ENCODE measurements at places on chromosomes 16 and 17. TPM values are rescaled to one million over a fixed set of nuclear protein-coding genes. Genes with fewer than 3 reads are reported as not detected.

The ARHGDIG gene
- not detected for polyA plus RNA-seq

The MT1M gene
- 343 TPM for polyA plus RNA-seq

The PDE6G gene
- polyA plus RNA-seq = 1.9 TPM

The PLXDC1 gene
- 0.17 TPM for polyA plus RNA-seq

The CEP295NL gene
- not detected for polyA plus RNA-seq

The RCVRN gene
- not detected for polyA plus RNA-seq

The TP53TG3F gene
- not detected for polyA plus RNA-seq

Data from liver (tissue), 10 donors.